ENCODE measurements at places on chromosomes 7 and 10.

GRCh38 chr10:84156768-84157167 is 16.8 kb upstream of the GPR15LG start:
- no peak for DNase-seq

GRCh38 chr7:67652937-67653336 is 656.3 kb downstream of the TYW1 start:
- DNase-seq, result no peak

- no peak for DNase-seq
Observed at GRCh38 chr10:16986406-16987205, 143.0 kb downstream of the CUBN start.

GRCh38 chr7:80357530-80357929 is 154.3 kb downstream of the GNAT3 start:
- no peak for DNase-seq

GRCh38 chr10:93542358-93542791 is 24.1 kb upstream of the FFAR4 start:
- no peak for DNase-seq

- DNase-seq, result no peak
Observed at GRCh38 chr7:94912085-94912484, 4.7 kb downstream of the PPP1R9A start.

DNA sequence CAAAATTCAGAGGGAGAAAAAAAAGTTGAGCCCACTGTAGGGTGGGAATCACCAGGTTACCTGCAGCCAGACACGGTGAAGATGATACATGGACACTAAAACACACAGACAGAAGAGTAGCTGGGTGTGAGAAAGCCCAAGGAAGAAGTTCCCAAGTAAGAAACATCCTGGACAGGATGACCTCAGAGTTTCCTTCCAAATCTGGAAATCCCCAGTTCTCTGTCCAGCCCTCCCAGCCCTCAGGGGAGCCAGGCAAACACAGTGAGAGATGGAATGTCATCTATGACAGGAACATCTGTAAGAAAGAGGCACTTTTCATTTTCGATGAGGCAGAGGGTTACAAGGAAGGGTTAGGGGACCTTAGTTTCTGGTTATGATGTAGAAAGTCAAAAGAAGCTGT is 125.1 kb upstream of the LYZL1 start:
- no peak for DNase-seq

DNA sequence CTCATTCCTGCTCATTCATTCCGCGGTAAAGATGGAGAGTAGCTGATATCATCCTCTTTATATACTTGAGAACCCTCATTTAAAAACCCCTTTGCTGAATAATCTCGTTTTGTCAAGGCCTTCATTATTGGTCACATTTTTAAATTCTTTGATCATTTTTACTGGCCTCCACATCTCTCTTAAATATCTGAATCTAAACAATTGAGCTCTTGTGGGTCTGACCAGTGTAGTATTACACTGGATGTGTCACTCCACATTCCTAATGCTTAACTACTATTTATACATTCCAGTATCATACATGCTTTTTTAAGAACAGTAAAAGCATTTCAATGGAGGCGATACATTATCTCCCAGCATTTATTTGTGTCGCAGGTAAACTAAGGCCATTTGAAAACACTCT is 12.6 kb upstream of the PRPS1L1 start:
- DNase-seq, result no peak

GRCh38 chr7:140678081-140678815 is 5.5 kb downstream of the ADCK2 start:
- no peak for DNase-seq

GRCh38 chr7:76011442-76011861 is 17.1 kb upstream of the TMEM120A start:
- DNase-seq, result no peak

- DNase-seq, result no peak
Observed at GRCh38 chr10:74624501-74624900, 201.9 kb upstream of the KAT6B start.

DNA sequence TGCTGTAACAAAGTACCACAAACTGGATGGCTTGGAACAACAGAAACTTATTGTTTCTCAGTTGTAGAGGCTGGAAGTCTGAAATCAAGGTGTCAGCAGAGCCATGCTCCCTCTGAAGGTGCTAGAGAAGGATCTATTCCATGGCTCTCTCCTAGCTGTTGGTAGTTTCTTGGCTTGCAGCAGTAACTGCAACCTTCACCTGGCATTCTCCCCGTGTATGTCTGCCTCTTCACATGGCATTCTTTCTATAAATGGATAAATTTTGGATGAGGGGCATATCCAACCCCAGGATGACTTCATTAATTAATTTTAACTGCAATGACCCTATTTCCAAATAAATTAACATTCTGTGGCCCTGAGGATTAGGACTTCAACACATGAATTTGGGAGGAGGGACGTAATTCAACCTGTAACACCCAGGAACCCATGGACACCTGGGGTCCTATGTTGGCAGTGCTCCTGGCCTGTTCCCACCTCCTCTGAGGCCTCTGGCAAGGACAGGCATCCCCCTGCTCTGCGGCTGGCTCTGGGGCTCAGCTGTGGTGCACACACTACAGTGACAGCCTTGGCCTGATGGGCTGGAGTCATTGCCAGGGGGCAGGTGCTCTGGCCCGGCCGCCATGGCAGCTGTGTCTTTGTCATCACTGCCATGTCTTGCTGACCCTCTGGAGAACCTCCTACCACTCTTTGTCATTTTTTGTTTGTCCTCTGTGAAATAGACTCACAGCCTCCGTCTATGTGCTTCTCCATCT is 30.8 kb downstream of the LSMEM1 start:
- DNase-seq, result no peak

DNA sequence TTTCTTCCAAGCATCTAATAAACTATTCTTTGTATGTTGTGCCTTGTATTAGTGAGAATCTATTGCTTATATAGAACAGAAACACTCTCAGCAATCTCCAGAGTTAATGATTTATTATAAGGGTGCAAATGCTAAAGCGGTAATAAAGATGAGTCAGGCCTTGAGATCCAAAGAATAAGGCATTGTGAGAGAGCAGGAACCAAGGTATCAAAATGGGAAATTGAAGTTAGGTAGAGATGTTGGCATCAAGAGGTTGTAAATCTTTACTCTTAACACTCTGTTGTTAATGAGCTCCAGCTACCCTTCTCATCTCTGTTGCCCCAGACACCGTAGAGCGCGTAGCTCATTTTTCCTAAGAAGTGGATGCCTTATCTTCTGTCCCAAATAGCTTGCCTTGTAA is 375.2 kb downstream of the ARL4A start:
- no peak for DNase-seq

- DNase-seq, result no peak
Observed at GRCh38 chr7:156155988-156156733, 343.9 kb upstream of the SHH start.

GRCh38 chr7:79287981-79288380 is 165.5 kb downstream of the MAGI2 start:
- no peak for DNase-seq

DNA sequence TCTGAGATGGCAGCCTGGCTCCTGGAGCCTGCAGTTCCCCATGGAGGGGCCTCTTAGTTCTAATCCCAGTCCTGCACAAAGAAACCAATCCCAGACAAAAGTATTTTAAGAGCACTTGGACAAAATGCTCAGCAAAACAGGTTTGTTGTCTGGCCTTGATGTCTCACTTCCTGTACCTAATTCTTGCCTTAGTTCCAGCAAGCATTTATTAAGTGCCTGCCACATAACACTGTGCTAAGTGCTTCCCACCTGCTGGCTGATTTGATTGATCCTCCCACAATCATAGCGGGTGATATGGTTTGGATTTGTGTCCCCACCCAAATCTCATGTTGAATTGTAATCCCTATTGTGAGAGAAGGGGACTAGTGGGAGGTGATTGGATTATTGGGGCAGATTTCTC is 65.7 kb upstream of the HABP2 start:
- no peak for DNase-seq

GRCh38 chr10:74419491-74419951 is 268.5 kb downstream of the ADK start:
- DNase-seq, result no peak
